ENCODE measurements at places on chromosomes 2 and 18.
A peak's percentile ranks its signal among the peaks of the same experiment; 100 is the strongest.

- DNase-seq: no peak
Observed at GRCh38 chr18:42168907-42169306, 213.9 kb downstream of the PIK3C3 start.

GRCh38 chr2:72145289-72145657, 2.4 kb downstream of the CYP26B1 start:
- no peak for DNase-seq

DNA sequence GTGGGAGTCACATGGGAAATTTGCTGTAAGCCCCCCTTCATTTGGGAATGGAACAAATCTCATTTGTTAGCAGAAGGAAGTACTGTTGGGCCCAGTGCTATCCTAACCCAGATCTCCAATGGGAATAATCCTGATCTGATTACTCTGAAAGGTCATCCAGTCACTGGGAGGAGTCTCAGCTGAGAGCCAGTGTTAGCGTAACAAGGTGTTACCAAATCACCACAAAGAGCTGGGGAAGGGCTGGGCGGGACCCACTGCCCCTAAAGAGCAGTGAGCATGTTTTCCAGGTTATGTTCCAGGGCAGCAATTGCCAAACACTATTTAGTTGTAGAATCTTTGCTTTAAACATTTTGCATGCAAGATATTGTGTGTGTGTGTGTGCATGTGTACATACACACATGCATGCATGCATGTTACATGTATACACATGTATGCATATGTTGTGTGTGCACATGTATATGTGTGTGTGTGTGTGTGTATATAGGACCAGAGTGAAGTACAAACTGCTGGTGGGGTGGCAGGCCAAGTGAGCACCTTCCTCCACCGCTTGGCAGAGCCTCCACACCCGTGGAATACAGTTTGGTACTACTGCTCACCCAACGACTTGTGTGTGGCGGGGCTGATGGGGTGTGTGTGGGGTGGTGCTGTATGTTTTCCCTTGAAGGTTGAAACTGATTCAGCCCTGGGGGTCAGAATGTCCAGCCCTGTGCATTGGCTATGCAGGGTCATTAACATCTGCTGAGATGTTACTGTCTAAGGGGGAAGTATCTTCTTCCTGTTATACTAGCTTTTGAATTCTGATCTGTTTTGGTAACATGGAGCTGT, 15.2 kb downstream of the INPP5D start:
- DNase-seq: no peak

DNA sequence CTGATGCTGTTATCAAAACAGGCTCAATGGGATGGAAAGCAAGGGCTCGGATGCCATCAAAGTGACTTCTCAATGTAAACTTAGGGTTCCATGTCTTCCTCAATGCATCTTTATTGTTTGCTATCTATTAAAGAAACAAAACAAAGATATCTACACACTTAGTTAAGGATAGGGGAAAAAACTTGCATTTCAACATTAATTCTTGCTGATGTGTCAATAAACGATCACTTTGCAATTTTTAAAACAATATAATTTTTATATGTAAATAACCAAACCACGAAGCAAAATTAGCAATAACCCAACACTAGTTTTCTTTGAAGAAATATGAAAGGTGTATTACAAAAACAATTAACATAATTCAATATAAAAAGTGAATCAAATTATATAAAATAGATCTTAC, 96.7 kb downstream of the STRN start:
- no peak for DNase-seq

DNA sequence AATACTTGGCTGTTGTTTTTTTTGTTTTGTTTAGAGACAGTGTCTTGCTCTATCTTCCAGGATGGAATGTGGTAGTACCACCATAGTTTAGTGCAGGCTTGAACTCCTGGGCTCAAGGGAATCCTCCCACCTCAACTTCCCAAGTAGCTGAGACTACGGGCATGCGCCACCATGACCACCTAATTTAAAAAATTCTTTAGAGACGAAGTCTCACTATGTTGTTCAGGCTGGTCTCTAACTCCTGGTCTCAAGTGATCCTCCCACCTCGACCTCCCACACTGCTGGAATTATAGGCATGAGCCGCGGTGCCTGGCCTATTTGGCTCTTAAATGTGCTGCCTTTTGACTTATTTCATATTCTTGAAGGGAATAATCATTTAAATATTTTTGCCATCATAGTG, 60.1 kb downstream of the PTPN4 start:
- DNase-seq: no peak

GRCh38 chr2:196830701-196831100, 21.5 kb upstream of the C2orf66 start:
- no peak for DNase-seq

DNA sequence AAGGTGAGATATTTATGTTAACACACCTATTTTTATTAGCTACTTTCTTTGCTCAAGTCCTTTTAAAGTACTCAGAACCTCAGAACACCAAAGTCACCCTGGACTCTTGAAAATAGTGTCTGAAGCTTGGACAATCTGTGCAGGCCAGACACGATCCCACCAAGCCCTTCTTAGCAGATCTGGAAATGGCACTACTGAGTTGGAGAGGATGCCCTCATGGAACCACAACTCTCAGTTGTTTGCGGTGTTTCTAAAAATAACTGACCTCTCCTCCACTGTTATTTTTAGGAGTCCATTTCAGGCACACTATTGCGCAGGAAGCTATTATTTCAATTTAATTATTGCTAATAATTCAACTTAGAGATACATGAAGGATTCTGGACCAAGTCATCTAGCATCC, 103.5 kb upstream of the ITGB6 start:
- DNase-seq: no peak

GRCh38 chr2:128237081-128237534, 81.6 kb downstream of the HS6ST1 start:
- no peak for DNase-seq

DNA sequence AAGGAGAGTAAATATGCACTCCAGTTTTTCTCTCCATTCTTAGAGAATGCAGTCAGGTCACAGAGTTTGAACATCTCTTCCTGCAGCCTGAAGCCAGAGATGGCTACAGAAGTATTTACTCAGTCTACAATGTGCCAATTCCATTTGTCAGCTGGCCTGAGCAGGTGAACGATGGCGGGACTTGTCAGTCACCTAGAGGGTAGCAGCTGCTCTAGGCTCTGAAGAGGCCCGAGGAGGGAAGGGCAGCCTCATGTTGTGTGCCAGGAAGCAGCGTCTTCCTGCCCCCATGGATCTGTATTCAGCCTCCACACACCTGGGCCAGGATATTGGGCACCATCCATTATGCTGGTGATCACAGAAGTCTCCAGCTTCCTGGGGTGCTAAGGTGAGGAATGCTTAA, 316.7 kb upstream of the CHAC2 start:
- DNase-seq: peak; percentile 7

DNA sequence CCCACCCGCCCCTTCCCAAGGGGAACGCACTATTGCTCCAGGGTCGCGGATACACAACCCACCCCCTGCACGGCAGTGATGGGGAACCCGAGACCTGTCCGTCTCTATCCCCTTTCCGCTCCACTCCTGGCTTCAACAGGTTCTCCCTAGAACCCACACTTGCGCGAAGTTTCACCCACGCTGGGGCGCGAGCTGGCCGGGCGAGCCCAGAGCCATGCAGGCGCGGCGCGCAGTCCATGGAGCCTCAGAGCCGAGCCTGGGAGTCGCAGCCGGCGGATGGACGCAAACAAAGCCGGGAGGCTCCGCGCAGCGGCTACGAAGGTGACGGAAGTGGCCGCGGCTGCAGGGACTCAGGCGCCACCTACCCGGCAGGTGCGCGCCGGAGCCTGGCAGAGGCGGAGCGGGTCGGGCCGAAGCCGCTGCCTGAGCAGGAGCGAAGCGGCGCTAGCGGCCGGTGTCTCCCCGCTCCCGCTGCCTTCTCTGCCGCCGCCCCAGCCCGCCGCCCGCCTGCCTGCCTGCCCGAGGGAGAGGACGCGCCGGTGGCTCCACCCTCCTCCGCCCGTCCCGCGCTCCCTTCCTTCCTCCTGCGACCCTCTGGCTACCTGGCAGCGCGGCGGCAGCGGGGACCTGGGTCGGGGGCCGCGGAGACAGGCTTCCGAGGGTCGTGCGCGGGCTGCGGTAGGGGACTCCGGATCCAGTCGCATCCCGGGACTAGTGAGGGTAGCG, 14.0 kb downstream of the ALPG start:
- no peak for DNase-seq

DNA sequence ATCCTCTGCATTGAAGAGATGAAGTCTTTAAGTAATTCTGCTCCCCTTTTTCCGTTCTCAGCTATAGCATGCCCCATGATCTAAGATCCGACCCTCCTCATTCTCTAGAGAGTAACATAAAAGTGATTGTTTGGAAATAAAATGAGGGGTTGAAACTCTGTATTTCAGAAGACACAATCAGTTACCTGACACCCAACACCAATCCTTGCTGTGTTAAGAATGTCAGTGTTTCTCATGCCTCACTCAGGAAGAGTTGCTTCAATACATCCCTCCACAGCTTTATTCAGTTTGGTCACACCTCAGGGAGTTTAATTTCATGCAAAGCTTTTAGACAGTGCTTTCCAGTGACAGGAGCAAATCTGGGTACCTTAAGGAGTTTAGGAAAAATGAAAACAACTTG, 49.9 kb upstream of the RBBP8 start:
- DNase-seq: no peak

All from LNCaP clone FGC (cell line).